ENCODE measurements at places on chromosomes 7 and 10.
A peak's percentile ranks its signal among the peaks of the same experiment; 100 is the strongest.

DNA sequence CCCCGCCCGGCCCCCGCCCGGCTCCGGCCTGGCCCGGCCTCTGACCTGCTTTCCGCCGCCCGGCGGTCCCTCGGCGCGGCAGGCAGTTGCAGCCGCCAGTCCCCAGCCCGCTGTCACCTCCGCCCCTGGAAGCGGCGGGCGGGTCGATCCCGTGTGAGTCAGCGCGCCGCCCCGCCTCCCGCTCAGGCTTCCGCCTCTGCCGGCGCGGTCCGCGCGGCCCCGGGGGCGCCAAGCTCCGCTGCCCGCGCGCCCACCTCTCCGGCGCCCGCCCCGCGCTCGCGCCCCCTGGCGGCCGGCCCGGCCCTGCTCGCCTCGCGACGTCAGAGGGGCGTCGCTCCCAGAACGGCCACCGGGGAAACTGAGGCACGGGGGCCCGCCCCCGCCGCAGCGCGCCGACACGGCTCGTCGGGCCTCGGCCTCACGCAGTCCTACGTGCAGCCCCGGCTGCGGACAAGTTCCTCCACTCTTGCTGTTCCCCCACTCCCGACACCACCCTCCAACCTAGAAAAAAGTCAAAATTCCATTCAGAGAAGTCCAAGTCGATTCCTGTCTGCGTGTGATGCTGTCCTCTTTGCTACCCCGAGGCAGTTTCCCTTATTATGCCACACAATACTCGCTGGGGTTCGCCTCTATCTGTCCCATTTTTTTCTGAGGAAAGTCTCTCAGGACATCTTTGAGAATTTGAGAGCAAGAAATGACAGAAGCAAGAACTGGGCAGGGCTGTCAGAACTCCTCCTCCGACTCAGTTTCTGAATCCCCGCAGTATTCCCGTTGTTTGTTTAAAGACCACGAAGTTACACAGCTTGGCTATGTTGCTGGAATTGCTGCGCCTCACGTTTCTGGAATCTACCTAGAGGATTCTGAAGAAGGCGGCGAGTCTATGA is at the start of gene DNMBP:
Gene DNMBP (minus strand): TSS at position 155 of the 884 bp plus-strand sequence. CDS start 37,823 bp downstream, outside the sequence.
- DNase-seq = peak; percentile 60

- no peak for DNase-seq
These were observed 183.4 kb downstream of the MACC1 start for GRCh38 chr7:20033621-20034400.

DNA sequence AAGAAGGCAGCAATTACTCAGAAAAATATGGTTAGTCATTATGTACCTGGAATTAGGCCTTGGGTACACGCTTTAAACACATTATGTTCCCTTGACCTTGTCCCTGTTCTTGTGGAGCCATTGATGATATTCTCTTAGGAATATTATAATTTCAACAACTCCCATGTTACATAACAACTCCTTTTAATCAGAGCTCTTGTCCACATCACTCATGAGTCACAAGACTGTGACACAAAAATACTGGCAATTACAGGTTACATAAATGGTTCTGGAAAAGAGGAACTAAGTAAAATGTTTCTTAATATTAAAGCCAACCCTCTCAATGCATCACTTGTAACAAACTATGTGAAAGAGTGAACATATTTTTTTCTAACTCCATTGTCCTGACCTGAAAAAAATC is 143.8 kb upstream of the PCLO start:
- no peak for DNase-seq

GRCh38 chr10:115295213-115295805 is 202.1 kb downstream of the ATRNL1 start:
- no peak for DNase-seq

DNA sequence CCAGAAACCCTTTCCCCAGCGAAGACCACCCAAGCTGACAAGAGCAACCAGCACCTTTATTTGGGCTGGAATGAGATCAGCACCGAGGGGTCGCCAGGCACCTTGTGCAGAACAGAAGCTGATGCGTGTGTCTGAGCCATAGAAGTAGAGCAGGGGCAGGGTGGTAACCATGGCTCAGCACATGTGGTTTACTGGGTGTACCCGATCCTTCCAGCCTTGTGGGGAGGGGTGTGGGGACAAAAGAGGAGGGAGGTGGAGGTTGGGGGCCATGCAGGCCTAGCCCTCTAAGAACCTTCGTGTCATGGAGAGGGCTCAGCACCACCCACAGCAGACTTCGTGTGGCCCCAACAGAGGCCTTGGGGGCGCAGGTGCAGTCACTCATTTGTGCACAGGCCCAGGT is 84.0 kb upstream of the GTF2I start:
- DNase-seq = no peak

GRCh38 chr7:30322271-30323005 is 38.0 kb downstream of the ZNRF2 start:
- peak; percentile 14 for DNase-seq

DNA sequence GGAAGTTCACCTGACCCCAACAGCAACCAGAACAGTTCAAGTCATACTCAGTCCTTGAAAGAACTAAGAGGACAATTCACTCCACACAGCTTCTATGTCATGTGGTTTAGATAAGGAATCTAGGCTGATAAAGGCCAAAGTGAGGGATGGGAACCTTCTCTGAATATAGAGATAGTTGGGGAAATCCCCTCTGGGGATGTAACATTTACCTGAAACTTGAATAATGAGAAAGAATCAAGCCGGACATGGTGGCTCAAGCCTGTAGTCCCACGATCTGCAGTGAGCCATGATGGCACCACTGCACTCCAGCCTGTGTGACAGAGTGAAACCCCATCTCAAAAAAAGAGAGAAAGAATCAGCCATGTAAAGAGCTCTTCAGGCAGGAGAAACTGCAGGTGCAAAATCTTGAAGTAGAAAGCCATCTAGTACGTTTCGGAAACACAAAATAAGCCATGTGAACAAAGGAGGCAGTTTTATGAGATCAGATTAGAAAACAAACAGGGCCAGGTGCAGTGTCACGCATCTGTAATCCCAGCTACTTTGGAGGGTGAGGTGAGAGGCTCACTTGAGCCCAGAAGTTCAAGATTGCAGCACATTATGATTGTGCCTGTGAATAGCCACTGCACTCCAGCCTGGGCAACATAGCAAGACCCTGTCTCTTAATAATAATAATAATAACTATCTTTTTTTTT is 4.5 kb upstream of the DNMBP start:
- DNase-seq = no peak

DNA sequence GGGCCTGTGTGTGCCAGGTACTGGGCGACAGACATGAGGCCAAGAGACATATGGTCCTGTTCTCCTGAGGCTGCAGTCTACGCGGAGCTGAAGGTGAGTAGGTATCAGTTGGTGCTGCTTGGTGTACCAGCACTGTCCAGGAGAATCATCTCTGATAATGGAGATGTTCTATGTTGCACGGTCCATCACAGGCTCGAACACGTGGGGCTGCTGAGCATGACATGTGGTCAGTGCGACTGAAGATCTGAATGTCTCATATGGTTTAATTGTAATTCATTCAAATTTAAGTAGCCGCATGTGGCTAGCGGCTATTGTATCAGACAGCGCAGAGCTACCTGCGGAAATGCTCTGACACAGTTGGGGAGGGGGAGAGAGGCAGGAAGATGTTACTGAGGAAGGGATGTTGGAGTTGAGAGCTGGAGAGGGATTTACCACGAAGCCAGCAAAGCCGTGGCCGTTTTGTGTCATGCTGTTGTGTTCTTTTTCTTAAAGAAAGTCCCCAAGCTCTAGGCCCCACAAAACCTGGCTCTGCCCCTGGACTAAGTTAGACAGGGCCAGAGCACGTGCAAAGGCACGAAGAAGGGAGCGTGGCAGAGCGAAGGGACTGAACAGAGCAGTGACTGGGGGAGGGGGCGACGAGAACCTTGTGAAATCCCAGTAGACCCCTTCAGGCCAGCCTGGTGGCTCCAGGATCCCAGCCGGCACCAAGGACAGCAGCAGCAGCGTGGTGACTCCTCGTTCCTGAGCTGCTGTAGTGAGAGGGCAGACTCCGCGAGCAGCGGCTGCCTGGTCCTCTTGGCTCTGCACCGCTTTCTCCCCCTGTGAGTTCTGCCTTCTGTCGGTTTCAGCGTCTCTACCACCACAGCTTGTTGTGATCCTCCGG is 20.0 kb downstream of the SMKR1 start:
- DNase-seq = no peak

DNA sequence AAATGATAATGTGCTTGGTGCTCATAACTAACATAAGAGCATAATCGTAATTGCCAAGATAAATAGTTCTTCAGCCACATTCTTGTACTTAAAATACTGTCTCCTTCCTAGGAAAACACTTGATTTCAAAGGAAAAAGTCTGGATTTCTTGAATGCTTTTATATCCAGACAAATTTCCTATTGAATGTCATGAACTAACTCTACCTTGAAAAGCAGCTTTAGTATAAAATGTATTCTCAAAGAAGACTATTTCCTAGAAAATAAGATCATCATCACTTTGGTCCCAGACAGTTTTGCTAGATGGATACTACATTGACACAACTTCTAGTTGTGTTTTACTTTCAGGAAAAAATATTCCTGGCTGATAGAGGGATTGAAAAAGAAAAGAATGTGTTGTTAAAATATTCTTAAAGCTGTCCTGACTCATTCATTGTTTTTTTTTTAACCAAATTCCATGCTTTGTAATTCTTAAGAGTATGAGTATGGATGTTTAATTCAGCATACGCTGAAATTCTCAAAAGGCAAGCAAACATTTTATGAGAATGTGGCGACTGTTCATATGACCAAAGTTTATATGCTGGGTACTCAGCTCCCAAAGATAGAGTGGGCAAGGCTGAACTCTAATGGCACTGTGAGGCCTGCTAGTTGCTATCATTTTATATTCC is 106.1 kb downstream of the PPP1R3A start:
- DNase-seq = no peak

- DNase-seq = no peak
These were observed 580.6 kb downstream of the PHTF2 start for GRCh38 chr7:78379148-78379547.

DNA sequence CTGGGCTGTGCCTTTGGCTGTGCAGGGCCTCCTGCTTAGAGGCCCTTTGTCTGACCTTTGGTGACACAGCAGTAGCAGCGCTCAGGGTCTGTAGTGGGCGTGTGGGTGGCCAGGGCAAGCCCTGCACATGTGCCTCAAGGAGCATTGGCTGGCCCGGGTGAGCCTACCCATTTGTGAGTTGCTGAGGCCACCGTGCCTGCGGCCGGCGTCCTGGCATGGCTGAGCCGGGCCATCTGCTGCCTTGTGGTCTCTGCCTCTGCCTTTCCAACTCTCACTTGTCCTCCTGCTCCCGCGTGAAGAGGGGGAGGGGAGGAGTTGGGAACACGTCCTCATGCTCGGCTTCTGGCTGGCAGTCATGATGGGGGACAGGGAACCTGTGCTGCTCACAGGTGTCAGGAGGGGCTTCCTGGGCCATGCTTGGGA is 9.2 kb upstream of the ORAI2 start:
- DNase-seq = peak; percentile 61

GRCh38 chr10:4212111-4212630 is 427.2 kb upstream of the KLF6 start:
- no peak for DNase-seq

DNA sequence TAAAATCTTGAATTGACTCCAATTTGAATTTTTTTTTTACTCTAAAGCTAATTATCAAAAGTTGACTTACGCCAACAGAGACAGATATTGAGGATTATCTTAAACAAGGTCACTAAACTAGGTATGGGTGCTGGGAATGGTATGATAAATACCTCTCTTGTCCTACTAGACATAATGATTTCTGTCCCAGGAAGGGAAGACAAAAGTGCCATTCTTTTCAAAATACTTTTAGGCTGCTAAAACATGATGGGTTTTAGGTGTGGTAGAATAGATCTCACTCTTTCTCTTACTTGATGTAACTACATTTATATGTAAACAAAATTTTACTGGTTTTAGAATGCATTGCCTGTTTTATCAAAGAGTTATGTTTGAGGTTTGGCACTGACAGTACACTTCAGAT is 15.1 kb downstream of the TMEM60 start:
- DNase-seq = no peak

- DNase-seq = no peak
These were observed 617.5 kb downstream of the SDK1 start for GRCh38 chr7:3918576-3918975.

DNA sequence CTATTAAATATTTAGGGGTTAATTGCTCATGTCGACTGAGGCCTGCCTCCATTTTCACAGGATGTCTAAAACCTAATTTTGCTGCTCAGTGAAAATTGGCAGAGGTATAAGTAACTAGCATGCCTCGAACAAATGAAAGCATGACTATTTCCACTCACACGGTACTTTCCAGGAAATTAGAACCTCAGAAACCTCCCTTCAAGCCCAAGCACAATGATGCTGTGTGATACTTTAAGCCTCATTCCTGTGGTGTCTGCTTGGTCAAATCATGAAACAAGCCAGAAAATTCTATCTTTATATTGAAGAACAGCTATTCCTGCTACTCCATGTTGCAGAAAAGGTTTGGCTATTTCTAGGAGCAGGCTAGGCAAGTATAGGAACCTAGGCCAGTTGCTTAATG is 203.0 kb downstream of the SORCS3 start:
- DNase-seq = no peak

GRCh38 chr7:125668321-125668993 is 738.8 kb upstream of the POT1 start:
- DNase-seq = no peak

DNA sequence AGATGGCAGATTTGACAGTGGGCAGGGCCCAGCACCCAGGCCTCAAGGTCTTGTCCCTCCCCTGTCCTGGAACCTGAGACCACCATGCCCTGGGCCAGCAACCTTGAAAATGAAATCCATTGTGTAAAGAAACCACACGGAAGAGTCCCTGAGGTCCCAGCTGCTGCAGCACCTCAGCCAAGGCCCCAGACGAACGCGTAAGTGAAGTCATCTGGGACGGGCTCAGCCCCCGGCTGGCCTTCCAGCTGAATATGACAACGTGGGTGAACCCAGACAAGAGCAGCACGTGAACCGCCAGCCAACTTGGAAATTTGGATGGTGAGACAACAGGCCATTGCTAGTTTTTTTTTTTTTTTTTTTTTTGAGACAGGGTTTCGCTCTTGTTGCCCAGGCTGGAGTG is 70.3 kb downstream of the CYTH3 start:
- no peak for DNase-seq

GRCh38 chr10:124464028-124464965 is 2.7 kb downstream of the LHPP start:
- no peak for DNase-seq

DNA sequence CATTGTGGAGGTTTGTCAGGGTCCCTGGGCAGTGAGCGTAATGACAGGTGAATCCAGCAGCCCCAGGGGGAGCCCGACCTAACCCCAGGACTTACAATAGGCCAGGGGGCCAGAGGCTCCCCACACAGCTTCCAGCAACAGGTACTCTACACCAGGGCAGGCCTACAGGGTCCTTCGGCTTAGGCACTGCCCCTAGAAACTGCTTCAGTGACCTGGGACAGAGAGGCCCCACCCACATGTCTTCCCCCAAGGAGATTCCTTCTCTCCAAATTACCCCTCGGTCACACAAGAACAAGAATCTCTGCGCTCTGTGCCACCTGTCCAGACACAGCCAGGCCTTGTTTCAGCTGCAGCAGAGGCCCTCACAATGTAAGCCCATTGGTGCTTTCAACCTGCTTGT is 24.4 kb downstream of the SKIDA1 start:
- DNase-seq = no peak

GRCh38 chr10:13990946-13991345 is 339.8 kb downstream of the FRMD4A start:
- DNase-seq = no peak

Data from HL-60 (cell line).